ENCODE measurements at places on chromosomes 5 and 9.
A peak's percentile ranks its signal among the peaks of the same experiment; 100 is the strongest.

GRCh38 chr9:135468854-135469521 lies 10.6 kb upstream of the PPP1R26 start:
- peak; percentile 23 for DNase-seq

DNA sequence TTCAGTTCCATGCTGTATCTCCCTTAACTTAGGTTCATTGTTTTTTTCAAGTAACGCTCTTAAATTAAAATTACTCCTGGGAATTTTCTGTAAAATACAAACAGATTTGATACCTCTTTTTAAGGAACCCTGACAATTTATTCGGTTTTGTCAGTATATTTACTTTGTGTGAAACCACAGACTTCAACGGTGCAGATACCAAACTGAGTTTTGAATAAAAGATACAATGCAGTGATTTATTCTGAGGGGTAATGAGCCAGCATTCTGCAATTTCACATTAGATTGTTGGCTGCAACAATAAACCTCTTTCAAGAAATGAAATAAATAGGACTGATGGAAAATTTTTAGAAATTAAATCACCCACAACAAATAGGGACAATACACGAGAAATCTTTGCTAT lies 308.6 kb upstream of the EDIL3 start:
- DNase-seq = no peak

- DNase-seq = no peak
These were observed 2.8 kb upstream of the CTNNAL1 start for GRCh38 chr9:109016132-109016531.

GRCh38 chr5:54120473-54120872 lies 189.9 kb downstream of the ARL15 start:
- DNase-seq = no peak

DNA sequence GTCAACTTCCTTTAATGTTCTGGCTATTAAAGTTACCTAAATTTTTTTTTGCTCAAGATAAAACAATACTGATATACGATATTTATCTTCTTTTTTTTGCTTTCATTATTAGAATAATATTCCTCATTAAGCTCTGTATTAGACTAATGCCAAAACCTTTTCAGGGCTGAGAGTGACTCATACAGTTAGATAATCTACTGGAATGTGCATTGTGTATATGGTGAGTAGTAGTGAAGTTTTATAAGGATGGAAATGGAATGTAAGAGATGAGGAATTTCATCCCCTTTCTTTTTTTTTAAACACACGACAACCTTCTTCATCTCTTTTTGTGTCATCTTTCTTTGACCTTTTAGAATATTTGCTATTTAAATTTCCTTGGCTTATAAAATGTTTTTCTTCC lies 268.6 kb downstream of the ISL1 start:
- DNase-seq = no peak

GRCh38 chr5:146426853-146427618 lies 20.1 kb upstream of the TCERG1 start:
- DNase-seq = no peak

DNA sequence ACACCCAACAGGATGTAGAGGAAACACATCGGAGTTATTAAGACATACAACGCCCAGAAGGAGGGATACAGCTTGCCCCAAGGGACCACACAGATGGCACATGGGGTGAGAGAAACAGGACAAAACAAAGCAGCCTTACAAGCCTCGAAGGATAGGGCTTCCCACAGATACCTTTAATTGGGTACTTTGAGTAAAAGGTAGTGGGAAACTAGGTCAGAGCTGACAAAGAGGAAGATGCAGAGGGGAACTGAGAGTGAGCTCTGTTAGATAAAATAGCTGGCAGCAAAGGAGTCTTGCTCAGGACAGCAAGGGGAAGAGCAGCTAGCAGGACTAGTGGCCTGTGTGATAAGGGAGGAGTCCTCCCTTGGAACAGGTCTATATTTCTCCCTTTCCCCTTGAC lies 48.2 kb downstream of the OTP start:
- no peak for DNase-seq

- DNase-seq = no peak
These were observed 1.2 kb upstream of the SLC4A9 start for GRCh38 chr5:140358738-140359310.

- peak; percentile 37 for DNase-seq
These were observed 41.4 kb upstream of the CLPTM1L start for GRCh38 chr5:1386274-1386717.

GRCh38 chr5:14463629-14464028 lies 118.0 kb upstream of the OTULINL start:
- DNase-seq = no peak

DNA sequence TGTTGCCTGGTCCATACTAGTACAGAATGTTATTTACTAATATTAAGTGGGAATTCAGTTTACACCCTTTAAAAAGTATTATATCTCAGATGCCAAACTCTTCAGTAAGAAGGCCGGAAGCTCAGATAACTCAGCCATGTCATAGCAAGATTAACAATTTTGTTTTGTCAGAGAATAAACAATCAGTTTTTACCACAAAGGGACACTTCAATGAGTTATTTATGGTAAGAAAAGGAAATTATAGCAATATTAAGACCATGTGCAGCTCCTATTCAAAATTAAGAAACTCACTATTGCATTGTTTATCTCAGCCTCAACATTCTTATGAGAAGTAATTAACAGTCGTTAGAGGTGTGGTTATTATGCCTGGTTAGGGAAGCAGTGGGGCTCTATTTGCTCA lies 13.1 kb upstream of the ARL15 start:
- no peak for DNase-seq

- DNase-seq = no peak
These were observed 440.4 kb downstream of the DMRT2 start for GRCh38 chr9:1490341-1491232.

GRCh38 chr5:151895660-151896030 lies 29.0 kb downstream of the GLRA1 start:
- DNase-seq = no peak

DNA sequence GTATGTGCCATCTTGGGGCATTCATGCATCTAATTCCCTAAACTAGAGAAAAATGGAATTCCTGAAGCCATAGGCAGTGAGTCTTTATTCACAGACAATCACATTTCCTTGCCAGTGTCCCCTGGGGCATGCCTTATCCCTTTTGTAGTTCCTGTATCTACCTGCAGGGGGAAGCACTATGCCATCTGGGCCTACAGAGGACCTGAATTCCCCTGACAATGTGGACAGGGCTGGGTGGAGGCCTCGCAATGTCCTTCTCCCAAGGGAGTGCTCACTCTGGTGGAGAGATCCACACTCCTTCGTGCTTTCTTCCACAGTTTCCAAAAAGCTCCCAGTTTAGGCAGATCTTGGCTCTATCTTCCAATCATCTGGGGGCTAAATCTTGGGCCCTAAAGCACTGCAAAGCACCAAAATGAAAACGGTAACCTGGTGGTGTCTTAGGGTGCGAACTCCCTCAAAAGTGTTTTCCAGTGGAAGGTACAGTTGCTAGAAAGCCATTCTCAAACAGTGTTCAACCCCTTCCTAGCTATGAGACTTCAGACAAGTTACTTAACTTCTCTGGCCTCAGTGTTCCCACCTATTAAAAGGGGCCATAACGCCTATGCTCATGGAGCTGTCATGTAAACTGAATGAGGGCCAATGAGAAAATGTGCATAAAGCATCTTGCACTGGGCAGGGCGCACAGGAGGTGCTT lies 17.5 kb downstream of the WHRN start:
- peak; percentile 31 for DNase-seq

- DNase-seq = no peak
These were observed 56.9 kb downstream of the HOMER1 start for GRCh38 chr5:79456890-79457583.

DNA sequence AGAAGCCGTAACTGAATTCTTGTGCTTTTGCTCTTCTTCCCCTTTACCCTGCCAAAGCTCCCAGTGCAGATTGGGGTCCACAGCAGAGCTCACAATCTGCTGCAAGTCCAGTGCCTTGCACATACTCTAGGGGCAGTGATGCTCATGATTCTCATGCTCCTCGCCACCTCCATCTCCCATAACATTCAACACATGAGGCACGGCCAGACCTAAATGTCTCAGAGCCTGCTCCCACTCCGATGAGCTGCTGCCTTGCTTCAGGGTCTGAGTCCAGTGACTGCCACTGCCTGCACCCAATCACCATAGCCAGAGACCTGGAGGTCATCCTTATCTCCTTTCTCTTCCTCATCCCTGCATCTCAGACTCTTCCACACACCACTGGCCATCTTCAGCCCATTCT lies 10.5 kb downstream of the CSF1R start:
- DNase-seq = no peak

DNA sequence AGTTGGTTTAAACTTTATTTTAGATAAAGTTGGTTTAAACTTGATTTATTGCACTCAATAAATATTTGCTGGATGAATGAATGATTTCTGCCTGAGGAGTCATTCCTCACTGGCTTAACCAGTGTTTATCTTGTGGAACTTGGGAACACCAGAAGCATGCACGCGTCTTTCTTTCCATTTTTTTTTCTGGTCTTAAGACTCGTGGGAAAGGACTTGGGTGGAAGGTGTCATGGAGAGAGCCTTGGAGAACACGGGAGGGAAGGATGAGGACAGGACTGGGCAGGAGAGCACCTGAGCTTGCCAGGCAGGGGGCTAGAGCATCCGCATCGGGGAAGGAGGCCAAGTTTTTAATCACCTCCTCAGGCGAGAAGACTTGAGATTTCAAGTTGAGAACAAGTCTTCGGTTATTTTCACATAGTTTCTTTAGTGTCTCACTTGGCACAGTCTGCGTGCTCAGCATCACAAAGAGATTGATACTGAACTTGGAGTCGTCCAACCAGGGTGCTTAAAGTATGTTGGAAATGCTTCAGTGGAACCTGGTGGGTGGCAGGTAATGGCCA lies 144.2 kb downstream of the PDZD2 start:
- DNase-seq = no peak

- no peak for DNase-seq
These were observed 129.2 kb downstream of the HSD17B3 start for GRCh38 chr9:96172797-96173196.

DNA sequence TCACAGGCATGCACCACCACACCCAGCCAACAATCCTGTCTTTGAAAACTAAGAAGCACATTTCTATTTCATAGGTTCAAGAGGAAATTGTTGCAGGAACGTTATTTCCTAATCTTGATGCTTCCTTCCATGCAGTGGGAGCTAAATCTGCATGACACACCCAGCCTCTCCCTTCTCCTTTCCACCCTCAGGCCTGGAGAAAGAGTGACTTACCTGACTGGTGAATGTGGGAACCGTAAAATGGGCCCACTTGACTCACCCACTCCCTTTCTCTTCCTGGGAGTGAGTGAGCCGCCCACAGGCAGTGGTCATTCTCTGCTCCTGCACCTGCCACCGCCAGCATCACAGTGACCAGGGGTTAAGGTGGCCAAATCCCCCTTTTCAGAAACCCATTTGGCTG lies 78.2 kb downstream of the C9orf50 start:
- no peak for DNase-seq

DNA sequence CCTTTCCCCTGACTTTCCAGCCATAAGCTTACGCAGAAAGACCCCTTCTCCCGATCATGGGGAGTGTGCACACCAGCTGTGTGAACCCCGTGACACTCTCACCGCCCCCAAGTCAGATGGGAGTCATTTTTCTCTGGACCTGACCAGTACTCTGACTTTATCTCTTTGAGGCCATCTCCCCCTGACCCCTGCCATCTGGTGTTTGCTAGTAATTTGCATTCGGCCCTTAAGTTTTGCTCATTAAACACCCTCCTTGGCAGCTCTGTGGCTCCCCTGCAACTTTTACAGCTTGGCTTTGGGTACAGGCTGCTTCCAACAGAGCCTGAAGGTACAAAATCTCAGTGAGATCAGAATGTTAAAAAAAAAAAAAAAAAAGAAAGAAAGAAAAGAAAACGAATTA lies 43.9 kb downstream of the PDZD2 start:
- no peak for DNase-seq

DNA sequence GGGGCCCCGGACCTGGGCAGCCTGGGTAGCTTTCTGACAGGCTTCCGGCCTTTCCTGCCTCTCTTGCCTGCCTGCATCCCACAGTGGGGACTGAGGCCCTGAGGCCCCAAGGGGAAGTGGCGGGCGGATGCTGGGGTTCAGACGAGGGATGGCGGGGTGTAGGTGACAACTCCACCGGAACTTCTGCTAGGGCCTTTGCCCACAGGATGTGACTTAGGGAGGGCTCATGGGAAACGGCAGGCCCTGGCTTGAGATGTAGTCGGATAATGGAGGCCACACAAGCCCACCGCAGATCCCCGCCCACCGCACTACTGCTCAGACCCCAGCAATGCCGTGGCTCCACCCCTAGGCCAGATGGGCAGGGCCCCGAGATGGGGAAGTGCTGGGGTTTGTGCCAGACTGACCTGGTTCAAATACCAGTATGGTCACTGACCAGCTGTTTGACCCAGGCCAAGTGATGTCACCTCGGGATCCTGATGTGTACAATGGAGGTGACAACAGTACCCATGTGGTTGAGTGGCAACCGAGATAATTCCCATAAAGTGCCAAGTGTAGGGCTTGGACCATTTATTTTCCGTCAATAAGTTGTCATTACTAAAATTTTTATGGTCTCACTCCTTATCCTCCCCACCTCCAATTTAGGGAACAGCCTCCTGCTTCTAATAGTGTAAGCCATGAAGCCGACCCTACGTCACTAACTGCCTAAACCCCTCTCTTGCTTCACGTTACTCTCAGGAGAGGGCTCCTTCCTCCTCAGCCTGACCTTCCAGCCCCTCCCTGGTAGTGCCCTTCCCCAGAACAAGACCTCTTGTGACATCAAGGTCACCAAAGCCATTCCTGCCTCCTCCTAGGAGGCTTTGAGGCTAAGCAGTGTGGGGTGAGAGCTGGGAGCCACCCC lies 2.5 kb upstream of the CDK9 start:
- peak; percentile 61 for DNase-seq

GRCh38 chr5:51882647-51883046 lies 499.4 kb downstream of the ISL1 start:
- no peak for DNase-seq

DNA sequence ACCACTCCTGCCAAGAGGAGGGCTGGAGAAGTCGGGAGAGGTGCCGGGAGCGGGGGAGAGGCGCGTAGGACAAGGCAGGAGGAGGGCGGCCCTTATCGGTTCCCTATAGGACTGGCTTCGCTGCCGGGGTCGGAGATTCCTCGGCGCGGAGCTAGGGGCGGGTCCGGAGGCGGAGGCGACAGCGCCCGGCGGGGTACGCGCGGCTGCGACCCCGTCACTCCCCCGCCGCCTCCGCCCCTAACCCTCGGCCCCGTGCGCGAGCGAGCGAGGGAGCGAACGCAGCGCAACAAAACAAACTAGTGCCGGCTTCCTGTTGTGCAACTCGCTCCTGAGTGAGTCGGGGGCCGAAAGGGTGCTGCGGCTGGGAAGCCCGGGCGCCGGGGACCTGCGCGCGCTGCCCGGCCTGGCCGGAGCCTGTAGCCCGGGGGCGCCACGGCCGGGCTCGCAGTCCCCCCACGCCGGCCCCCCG lies 2.0 kb downstream of the GLIS3 start:
- peak; percentile 15 for DNase-seq
